ENCODE measurements at places on chromosomes 11 and 22. TPM values are rescaled to one million over a fixed set of nuclear protein-coding genes. Genes with fewer than 3 reads are reported as not detected.

The OR8B8 gene
- not detected for polyA plus RNA-seq

The C11orf65 gene
- polyA plus RNA-seq = 0.45 TPM

The MS4A6A gene
- polyA plus RNA-seq = 6.8 TPM

The ANKK1 gene
- 2.1 TPM for polyA plus RNA-seq

The PC gene
- 16.0 TPM for polyA plus RNA-seq

The ANO1 gene
- 3.6 TPM for polyA plus RNA-seq

The CNTF gene
- 0.28 TPM for polyA plus RNA-seq

Measured in pancreas (tissue), 10 donors.